NCI-H460 (cell line): ENCODE measurements at places on chromosomes 3 and 15. TPM values are rescaled to one million over a fixed set of nuclear protein-coding genes. Genes with fewer than 3 reads are reported as not detected.

LDHAL6B gene
- total RNA-seq, result not detected in 2 replicates

MRPL47 gene
- total RNA-seq, result 60.4 and 68.1 TPM in 2 replicates

SEMA6D gene
- total RNA-seq, result 0.02 and 0.09 TPM in 2 replicates

FOXB1 gene
- total RNA-seq, result 0.05 and 0.09 TPM in 2 replicates

GCHFR gene
- total RNA-seq, result 7.1 and 8.7 TPM in 2 replicates

STAC gene
- 11.3 and 13.0 TPM in 2 replicates for total RNA-seq

TLR9 gene
- total RNA-seq, result not detected in 2 replicates

PPARG gene
- total RNA-seq, result 19.4 and 19.6 TPM in 2 replicates
